ENCODE measurements at places on chromosomes 2 and 18.

DNA sequence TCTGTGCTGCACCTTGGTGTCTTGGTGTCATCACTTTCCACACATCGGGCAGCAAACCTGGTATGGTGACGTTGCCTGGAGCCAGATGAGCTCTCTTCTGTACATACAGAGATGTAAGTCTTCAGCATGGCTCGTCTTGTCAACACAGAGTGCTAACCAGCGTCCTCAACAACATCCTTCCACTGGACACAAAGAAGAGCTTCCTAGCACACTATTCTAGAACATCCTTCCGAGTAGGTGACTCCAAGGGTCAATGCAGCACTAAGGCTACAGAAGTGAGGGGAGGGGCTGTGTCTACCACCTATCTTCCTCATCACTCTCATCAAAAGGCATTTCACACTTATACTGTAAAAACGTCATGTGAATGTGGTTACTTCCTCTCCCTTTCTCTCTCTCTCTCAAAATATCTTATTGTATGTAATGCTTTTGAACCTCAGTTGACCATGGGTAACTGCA, 108.1 kb upstream of the SLC1A4 start:
- DNase-seq: no peak

DNA sequence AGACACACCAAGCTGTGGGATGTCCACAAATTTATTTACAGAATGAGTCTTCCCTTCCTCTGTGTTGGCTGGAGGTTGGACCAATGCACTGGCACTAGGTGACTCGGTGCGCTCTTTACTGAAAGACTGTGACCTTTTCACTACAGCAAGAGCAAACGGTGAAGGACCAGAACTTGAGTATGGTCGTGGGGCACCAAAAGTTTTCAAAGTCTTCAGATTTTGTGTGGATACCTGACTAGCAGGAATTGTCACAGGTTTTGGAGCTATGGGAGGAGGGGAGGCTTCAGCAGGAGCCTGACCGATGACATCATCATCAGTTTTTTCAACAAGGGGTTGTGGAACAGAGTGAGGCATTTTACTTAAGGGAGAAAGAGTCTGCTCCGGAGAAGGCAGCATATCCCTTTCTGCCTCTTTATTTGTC, 73.0 kb upstream of the GRB14 start:
- DNase-seq: no peak

DNA sequence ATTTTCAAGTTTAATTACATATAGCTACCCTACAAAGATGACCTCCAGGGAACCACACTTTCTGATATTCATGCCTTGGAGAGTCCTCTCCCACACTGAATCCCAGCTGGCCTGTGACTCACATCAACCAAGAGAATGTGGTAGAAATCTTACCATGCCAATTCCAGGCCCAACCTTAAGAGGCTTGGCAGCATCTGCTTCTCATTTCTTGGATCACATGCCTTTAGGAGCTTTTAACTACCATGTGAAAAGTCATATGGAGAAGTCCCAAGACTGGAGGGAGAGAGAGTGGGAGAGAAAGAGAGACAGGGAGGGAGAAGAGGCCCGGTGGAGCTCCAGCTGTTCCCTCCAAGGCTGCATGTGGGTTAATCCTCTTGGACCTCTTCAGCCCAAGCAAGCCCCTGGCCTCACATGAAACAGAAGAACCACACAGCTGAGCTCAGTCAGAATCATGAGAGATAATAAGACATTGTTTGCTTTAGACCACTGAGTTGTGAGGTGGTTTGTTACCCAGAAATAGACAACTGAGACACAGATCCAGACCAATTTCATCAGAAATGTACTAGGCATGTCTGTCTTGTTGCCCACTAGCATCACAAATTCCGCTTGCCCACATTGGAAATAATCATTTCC, 190.7 kb downstream of the MTCL1 start:
- no peak for DNase-seq

- DNase-seq: no peak
Measured at GRCh38 chr2:38528008-38528442, 74.7 kb downstream of the HNRNPLL start.

- no peak for DNase-seq
Measured at GRCh38 chr2:100676346-100676745, 113.6 kb downstream of the PDCL3 start.

DNA sequence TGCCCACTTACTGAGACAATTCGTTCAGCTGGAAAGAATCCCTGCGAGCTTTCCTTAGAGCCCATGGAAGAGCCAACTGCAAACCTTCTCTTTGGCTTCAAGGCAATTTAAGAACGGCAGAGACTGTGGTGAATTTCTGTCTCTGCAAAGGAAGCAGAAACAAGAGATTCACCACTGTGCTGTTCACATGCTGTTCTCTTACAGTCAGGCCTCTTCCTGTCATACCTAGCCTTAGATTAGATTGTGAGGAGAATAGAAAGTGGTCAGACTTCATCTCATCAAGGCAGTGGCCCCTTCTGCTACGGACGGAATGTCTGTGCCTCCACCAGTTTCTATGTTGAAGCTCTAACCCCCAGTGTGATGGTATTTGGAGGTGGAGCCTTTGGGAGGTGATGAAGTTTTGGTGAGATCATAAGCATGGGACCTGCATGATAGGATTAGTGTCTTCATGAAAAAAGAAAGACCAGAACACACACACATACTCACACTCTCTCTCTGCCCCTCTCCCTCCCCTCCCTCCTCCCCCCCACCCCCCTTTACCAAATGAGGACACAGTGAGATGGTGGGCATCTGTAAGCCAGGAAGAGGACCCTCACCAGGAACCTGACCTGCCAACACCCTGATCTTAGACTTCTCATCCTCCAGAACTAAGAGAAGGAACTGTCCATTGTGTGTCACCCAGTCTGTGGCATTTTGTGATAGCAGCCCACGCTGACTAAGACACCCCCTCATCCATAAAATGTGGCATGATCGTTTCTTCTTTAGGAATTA, 45.6 kb upstream of the NRP2 start:
- DNase-seq: no peak

- DNase-seq: no peak
Measured at GRCh38 chr18:67581178-67581577, 64.7 kb upstream of the DSEL start.

- DNase-seq: no peak
Measured at GRCh38 chr2:54422072-54422581, 34.0 kb upstream of the SPTBN1 start.

DNA sequence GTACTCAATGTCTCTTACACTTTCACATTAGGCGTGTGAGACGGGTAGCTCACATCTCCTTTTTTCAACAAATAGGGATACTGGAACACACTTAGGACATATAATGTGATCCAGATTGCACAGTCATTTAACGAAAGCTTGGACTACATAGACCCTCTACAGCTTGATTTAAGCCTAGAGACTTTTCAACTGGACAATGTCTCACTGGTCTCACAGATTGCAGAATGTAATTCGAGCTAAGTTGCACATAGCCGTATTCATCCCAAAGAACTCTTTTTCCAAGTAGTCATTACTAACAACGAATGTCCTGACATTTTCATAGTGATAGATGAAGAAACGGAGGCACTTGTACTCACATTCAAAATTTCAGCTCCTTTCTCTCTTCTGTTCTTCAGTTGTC, 612.1 kb downstream of the ZEB2 start:
- DNase-seq: no peak

DNA sequence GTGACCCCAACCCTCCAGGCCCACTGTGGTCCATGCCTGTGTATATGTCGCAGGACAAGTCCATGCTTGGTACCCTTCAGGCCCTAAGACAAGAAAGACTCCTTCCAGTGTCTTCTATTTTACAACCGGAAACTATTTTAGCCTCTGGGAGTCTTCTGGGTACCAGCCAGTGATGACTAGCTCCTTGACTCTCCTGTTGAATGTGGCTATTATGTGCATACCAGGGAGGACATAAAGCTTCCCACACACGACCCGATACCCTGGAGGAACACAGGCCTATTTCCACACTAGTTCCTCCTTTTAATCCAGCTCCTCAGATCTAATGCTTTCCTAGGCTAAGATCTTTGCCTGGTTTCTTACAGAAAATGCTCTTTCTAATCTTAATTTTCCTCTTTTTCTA, 178.1 kb downstream of the NCKAP5 start:
- no peak for DNase-seq
